ENCODE measurements at places on chromosomes 2 and 18. TPM values are rescaled to one million over a fixed set of nuclear protein-coding genes. Genes with fewer than 3 reads are reported as not detected.

- no peak overlapping the region for H3K27ac ChIP-seq
- no peak for DNase-seq
- no peak overlapping the region for H3K4me3 ChIP-seq
- H3K36me3 ChIP-seq, result no peaks in the 10 kb centered on the region
Measured at GRCh38 chr18:53789376-53790247, 434.9 kb downstream of the MBD2 start.

DNA sequence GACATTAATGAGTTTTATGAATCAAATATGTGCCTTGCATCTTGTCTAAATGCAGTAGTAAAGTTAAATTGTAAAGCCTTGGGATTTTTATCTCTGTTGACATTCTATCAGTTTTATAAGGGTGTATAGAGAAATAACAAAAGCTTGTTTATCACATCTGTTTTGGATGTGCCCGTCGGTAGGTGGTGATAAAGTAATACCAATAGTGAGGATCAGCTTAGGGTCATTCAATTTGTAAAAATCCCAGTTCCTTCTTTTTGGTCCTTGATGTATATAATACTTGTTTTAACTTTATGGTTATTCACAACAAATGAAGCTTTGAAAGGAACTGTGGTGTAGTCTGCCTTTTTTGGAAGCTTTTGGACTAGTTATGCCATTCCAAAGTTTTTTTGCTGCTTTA, 12.6 kb downstream of the UBE2E3 start:
- peaks cover 6% of the 10 kb centered on the region for H3K4me1 ChIP-seq
- no peaks in the 10 kb centered on the region for H3K27me3 ChIP-seq
- no peak overlapping the region for H3K4me3 ChIP-seq
- H3K27ac ChIP-seq, result no peak overlapping the region
- no peaks in the 10 kb centered on the region for H3K36me3 ChIP-seq

GRCh38 chr18:22731398-22731797, 201.7 kb upstream of the RBBP8 start:
- no peaks in the 10 kb centered on the region for H3K27me3 ChIP-seq
- no peak for DNase-seq
- H3K4me3 ChIP-seq, result no peak overlapping the region
- H3K27ac ChIP-seq, result no peak overlapping the region

GRCh38 chr18:48829443-48830149, 121.2 kb downstream of the SMAD7 start:
- no peak overlapping the region for H3K4me3 ChIP-seq
- H3K27me3 ChIP-seq, result no peaks in the 10 kb centered on the region
- peaks cover 13% of the 10 kb centered on the region for H3K4me1 ChIP-seq
- H3K36me3 ChIP-seq, result no peaks in the 10 kb centered on the region

DNA sequence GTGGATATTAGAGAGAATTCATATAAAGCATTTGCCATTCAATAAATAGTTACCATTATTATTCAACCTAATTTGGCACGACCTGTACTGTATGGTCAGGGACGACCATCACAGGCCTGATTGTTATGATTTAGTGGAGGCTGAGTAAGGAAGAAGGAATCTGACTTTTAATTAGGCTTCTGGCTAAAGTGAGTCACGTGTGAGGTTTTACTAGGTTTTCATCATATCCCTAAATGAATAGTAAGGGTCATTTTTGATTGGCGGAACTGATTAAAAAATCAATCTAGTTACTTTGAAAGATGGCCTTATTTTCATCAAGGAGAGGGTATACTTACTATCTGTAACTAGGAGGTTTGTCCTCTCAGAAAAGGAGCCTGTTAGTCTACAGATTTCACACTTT, 143.4 kb downstream of the ADCYAP1 start:
- H3K36me3 ChIP-seq, result no peaks in the 10 kb centered on the region
- no peak overlapping the region for H3K4me3 ChIP-seq
- H3K27me3 ChIP-seq, result no peaks in the 10 kb centered on the region
- H3K4me1 ChIP-seq, result no peaks in the 10 kb centered on the region

DNA sequence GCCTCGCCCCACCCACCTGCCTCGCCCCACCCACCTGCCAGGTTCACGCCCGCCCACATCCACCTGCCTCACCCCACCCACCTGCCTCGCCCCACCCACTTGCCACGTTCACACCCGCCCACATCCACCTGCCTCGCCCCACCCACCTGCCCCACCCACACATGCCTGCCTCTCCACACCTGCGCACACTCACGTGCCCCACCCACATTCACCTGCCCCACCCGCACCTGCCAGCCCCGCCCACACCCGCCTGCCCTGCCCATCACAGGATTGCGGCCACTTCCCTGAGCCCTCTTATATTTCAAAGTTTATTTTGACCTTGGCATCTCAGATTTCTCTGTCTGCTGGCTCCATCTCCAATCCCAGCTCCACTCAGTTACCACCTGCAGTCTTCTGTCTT, 217.5 kb upstream of the SOX11 start:
- H3K36me3 ChIP-seq, result no peaks in the 10 kb centered on the region
- no peaks in the 10 kb centered on the region for H3K27me3 ChIP-seq
- H3K4me1 ChIP-seq, result peaks cover 3% of the 10 kb centered on the region
- H3K4me3 ChIP-seq, result no peak overlapping the region
- no peak overlapping the region for H3K27ac ChIP-seq
- no peak for DNase-seq

Gene PROKR1
- 0.01 TPM for polyA plus RNA-seq

- no peak for DNase-seq
- H3K4me1 ChIP-seq, result no peaks in the 10 kb centered on the region
- no peak overlapping the region for H3K4me3 ChIP-seq
- peaks cover 31% of the 10 kb centered on the region for H3K27me3 ChIP-seq
- H3K36me3 ChIP-seq, result no peaks in the 10 kb centered on the region
- no peak overlapping the region for H3K27ac ChIP-seq
Measured at GRCh38 chr18:77762014-77762413, 512.4 kb downstream of the GALR1 start.

- H3K4me1 ChIP-seq, result peaks cover 1% of the 10 kb centered on the region
- H3K27me3 ChIP-seq, result no peaks in the 10 kb centered on the region
- no peak overlapping the region for H3K4me3 ChIP-seq
Measured at GRCh38 chr2:68689553-68690537, 44.8 kb upstream of the ARHGAP25 start.

Gene CREG2
- 0.08 TPM for polyA plus RNA-seq

DNA sequence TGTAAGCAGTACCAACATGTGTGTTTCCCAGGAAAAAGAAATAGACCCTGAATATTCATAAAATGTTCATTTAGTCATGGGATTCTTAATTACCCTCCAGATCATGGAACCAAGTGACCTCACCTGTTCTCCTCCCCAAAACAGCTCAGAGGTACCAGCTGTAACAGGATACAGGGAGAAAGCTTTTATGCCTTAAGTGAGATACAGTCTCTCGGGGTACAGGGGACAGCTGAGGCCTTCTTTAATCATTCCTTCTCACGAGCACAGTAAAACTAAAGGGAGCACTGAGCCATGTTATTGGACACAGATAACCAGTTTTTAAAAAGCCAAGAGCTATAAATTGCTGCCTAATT, 16.6 kb downstream of the EPHA4 start:
- H3K4me3 ChIP-seq, result no peak overlapping the region
- no peaks in the 10 kb centered on the region for H3K27me3 ChIP-seq
- DNase-seq, result no peak
- H3K36me3 ChIP-seq, result no peaks in the 10 kb centered on the region
- peaks cover 1% of the 10 kb centered on the region for H3K4me1 ChIP-seq

DNA sequence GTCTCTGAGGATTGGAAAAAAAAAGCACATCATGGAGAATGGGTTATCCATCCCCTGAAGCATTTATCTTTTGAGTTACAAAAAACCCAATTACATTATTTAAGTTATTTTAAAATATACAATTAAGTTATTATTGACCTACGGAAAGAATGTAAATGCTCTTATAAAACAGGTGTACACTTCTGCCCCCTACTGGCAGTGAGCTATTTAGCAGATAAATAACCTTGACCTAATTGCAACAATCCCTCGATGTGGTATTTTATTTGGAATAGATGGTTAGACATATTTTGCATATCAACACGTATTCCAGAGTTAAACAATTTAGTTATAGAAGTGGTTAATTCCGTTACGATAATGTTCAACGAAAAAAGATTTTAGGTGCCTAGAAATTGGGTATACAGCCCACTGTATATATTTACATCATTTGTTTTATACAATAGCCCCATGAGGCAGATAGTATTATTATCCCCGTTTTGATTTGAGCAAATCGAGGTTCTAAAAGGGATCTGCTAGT, 9.1 kb upstream of the DAW1 start:
- peak; percentile 31 for DNase-seq
- no peak overlapping the region for H3K4me3 ChIP-seq
- H3K4me1 ChIP-seq, result no peaks in the 10 kb centered on the region

DNA sequence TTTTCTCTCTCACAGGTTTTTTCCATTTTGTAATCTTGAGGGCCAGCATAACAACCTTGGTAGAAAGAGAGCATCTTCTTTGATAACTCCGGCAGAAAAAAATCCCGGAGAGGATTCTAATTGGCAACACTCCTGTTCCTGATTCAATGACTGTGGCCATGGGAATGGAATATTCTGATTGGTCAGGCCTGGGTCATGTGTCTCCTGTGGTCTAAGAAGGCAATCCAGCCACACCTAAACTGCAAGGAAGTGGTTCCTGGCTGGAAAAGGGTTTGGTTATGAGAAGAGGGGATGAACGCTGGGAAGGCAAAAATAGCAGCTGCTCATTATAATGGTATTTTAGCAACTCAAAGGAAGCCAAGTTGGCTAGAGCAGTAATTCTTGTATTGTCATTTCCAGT, 24.8 kb upstream of the ZNF638 start:
- no peaks in the 10 kb centered on the region for H3K4me1 ChIP-seq
- H3K27ac ChIP-seq, result no peak overlapping the region
- H3K4me3 ChIP-seq, result no peak overlapping the region
- H3K27me3 ChIP-seq, result no peaks in the 10 kb centered on the region

GRCh38 chr2:157046396-157046795, 211.1 kb upstream of the GALNT5 start:
- no peak overlapping the region for H3K4me3 ChIP-seq
- no peaks in the 10 kb centered on the region for H3K27me3 ChIP-seq
- no peaks in the 10 kb centered on the region for H3K36me3 ChIP-seq
- no peak for DNase-seq
- H3K27ac ChIP-seq, result no peak overlapping the region
- H3K4me1 ChIP-seq, result no peaks in the 10 kb centered on the region

DNA sequence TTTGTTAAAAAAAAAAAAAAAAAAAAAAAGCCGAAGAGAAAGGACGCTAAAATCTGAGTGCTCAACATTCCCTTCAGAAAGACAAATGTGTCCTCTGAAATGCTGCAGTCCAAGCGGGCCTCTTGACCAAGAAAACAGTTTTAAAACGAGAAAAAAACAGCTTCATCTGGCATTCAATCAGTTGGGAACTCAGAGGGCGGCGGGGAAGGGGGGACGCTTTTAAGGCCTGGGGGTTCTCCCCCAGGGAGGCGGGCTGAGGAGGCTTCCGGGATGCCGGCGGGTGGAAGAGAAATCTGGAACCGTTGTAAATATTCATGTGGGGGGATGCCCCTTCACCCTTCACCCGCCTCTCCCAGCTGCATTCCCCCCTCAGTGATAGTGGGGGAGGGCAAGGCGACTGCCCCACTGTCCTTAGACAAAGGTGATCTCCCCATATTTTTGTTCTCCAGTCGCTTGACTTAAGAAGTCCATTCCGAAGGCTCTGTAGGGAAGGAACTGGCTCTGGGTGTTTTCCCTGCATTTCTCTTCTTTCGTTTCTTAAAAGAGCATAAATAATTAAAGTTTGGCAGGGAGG, 3.3 kb upstream of the HOXD11 start:
- peaks cover 48% of the 10 kb centered on the region for H3K27me3 ChIP-seq
- no peak overlapping the region for H3K27ac ChIP-seq
- H3K4me3 ChIP-seq, result no peak overlapping the region

GRCh38 chr2:27408601-27409320, 630 bp downstream of the PPM1G start:
- peak overlapping the region; percentile 88 for H3K4me3 ChIP-seq
- H3K27ac ChIP-seq, result peak overlapping the region; percentile 93
- no peak for DNase-seq

DNA sequence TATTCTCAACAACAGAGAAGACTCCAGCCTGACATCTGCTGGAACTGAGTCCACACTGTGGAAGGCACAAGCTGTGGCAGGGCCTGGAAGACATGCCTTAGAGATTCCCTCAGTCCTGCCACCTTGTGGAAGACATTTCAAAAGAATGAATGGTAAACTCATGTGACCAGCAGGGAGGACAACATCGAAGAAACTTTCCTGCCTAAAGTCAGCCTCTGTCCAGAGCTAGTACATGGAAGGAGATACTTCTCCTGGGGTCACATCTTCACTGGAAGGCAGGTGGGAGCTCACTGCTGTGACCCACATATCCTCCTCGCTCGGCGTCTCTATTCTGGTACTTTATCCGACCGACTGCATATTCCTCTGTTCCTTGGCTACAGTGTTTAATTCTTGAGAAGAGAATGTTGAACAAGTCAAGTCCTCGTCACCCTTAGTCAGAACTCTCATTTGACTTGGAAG, 59.5 kb downstream of the PUM2 start:
- no peak overlapping the region for H3K4me3 ChIP-seq
- no peak overlapping the region for H3K27ac ChIP-seq
- no peaks in the 10 kb centered on the region for H3K4me1 ChIP-seq
- DNase-seq, result peak; percentile 70
- H3K36me3 ChIP-seq, result peaks cover 7% of the 10 kb centered on the region

GRCh38 chr2:85865539-85866164, 23.1 kb downstream of the ST3GAL5 start:
- H3K4me3 ChIP-seq, result no peak overlapping the region
- no peak overlapping the region for H3K27ac ChIP-seq
- no peak for DNase-seq
- peaks cover 2% of the 10 kb centered on the region for H3K4me1 ChIP-seq
- no peaks in the 10 kb centered on the region for H3K27me3 ChIP-seq

DNA sequence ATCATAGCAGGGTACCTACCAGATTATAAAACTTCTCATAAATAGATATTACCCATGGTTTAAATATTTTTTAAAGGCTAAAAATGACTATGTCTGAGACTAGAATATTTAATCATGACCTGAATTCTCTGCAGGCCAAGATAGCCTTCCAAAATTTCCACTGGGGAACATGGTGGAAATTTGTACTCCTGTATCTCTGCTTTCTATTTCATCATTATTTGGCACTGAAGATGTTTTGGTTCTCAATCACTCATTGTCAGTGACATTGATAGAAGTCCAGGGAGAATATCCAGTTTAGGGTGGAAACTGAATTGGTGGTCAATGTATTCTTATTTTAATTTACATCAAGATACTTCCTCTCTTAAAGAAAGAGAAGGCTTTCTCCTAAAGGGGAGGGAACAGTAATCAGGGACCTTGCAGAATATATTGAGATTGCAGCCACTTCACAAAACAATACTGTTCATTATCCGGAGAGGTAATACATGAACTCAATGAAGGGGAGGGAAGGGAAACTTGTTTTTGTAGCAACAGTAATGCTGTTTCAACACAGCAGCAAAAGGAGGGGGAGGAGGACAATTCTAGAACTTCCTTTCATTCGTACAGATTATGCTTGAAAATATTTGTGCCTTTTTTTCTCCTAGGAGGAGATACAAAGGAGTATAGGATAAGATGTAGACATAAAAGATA, 34.1 kb downstream of the EEF1B2 start:
- DNase-seq, result no peak
- H3K4me1 ChIP-seq, result no peaks in the 10 kb centered on the region
- H3K36me3 ChIP-seq, result no peaks in the 10 kb centered on the region
- no peak overlapping the region for H3K4me3 ChIP-seq

All from lung (tissue), 17 donors.